ENCODE measurements at places on chromosomes 1 and 21. TPM values are rescaled to one million over a fixed set of nuclear protein-coding genes. Genes with fewer than 3 reads are reported as not detected.

TFF2 gene
- total RNA-seq: not detected

PRDM2 gene
- 26.3 TPM for total RNA-seq

DNA sequence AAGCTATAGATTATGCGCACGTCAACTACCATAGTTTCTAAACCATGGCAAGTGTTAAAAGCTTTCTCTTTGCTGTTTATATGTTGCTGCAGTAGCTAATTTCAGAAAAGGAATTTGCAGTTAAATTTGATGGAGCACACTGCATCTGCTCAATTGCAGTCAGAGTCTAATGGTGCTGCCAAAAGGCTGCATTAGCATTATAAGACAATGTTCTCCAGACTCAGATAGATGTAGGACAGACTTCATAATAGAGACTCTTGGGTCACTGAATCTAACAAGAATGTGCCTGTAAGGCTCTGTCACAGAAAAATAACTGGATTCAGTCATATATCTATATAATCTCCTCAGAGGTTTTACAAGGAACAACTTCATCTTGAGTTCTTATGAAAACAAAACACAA is 198.3 kb downstream of the OLFM3 start:
- DNase-seq: no peak

DNA sequence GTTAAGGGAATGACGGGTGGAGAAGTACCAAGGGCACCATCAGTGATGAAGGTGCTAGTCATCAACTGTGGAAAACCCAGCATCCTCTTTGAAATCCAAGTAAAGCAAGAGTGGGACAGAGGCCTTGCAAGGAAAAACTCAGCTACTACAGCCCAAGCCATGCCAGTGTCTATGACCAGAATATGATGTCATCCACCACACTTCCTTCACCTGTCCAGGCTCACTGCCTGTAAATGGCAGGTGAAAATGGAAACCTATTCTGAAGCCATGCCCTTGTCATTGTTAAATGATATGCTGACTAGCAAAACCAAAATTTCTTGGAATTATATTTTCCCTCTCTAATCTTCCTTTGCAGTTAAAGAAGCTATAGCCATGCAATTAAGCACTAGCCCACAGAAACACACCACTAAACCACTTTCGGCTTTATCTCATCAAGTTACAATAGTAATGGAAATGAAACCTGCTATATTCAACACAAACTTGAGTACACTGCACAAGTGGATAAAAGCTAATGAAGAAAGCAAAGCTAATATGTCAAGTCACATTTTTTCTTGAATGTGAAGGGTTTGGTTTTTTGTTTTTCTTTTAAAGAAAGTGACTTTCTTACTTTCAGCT is 96.3 kb upstream of the RALGPS2 start:
- no peak for DNase-seq

DNA sequence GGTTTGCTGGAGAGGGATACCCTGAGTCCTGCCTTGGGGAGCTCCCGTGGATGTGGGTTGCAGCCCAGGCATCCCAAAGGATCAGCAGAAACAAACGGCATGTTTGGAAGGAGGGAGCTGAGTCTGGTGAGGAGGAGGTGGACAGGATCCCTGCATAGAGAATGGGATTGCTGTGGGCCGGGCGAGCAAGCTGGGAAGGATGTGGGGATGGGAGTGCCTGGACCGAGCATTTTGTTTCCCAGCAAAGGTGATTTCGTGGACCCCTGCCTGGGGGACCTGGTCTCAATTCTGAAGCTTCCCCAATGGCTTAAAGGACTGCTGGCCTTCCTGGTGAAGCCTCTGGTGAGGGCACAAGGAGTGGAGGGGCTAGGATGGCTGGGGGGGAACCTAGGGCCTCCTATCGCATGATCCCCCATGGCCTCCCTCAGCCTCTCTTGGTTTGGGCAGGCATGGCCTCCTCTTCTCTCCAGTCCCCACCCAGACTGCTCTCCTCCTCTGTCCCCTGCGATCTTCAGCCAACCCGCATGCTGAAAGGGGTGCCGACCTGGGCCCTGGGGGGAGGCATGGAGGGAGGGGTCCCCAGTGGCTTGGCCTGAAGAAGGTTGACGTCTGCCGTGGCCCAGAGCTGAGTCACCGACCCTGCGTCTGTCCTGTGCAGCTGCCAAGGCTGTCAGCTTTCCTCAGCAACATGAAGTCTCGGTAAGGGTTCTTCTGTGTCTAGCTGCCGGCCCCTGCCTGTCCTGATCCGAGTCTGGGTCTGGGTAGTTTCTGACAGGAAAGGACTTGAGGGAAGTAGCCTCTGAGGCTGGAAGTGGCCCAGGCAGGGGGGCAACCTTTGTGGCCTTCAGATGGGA is 16.3 kb downstream of the FAAH start:
- no peak for DNase-seq

DNA sequence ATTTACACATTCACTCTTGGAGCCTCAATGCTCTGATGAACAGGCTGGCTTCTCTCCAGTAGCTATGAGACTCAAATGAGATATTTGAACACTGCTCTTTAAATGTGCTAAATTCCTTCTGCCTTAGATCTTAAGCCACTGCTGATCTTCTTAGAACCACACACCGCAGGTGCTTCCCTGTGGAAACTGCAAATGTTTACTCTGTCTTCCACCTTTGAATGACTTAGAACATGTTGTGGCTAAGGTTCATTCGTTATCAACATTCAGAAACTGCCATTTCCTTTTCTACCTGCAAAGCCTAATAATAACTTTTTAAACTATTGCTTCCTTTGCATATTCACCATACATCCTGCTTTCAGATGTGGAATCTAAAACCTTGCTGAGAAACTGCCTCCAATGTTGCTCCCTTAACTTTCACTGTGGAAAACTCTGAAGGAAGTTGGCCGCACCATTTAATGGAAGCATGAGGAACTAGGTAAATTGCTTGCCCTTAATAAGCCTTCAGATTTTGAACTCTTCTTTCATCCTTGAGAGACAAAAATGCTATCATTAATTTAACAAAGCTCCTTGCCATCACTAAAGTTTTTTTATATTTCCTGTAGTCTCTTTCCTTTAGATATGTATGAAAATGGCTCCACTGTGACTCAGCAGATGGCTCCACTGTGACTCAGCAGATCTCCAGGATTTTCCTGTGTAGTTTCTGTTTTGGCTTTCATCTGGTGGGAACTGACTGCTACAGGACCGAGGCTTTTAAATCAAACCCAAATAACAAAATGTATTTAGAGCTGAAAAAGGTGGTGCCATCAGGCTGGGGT is 143.8 kb downstream of the TNFSF18 start:
- no peak for DNase-seq

DNA sequence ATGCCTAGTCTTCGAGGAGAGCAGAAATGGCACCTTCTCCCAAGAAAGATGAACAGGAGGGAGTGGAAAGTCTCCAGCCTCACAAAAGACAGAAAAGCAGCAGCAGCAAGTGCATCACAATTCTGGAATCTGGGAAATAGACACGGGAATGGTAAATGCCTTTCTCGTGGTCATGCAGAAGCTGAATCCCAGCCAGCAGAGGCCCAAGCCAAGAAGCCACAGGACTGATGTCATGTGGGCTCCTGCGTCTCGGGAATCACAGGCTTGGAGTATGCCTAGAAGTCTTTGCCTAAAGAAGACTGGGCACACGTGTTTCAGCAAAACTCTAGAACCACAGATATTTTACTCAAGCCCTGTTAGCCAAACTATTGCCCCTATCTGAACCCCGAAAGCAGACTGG is 260.3 kb upstream of the PLD5 start:
- no peak for DNase-seq

METTL25B gene
- 21.1 TPM for total RNA-seq

DNA sequence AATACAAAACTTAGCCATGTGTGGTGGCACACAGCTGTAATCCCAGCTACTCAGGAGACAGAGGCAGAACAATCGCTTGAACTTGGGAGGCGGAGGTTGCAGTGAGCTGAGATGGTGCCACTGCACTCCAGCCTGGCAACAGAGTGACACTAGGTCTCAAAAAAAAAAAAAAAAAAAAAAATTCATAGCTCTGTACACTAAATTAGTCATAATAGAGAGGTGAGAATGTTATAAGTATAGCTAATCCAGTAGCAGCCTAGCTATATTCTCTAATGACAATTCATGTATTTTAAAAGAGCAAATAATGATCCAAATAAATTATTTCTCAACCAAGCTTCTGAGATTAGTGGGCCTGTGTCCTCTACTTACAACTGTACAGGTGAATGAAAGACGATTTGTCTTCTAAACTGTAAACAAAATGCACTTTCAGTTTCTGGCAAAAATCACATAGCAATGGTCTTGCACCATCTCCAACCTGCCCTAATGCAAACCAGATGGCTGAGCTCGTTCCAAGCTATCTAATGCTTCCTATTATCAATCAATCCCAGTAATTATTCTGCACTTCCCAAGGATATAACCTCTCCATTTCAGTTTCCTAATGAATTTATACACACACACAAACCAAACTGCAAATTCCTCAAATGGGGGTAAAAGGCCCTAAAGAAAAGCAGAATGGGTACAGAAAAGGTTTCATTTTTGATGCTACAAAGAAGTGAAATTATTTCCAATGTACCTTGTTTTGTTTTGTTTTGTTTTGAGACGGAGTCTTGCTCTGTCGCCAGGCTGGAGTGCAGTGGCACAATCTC is 56.5 kb downstream of the GATAD2B start:
- DNase-seq: no peak

DNA sequence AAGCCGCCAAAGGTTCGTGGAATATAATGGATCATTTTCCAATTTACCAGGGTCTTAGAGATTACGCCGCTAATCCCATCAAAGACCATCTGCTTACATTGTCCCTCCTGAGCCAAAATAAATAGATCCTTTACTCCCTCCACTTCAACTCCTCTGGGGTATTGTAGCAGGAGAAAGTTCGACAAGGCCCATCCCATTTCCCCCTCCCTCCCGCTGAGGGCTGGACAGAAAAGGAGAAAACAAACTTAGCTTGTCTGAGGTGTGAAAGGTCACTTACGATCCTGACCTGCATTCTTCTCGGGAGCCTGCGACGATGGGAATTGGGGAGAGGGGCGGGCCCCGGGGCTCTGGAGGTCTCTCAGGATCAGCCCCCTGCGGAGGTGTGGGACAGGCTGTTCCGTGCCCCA is 60.8 kb downstream of the MEF2D start:
- no peak for DNase-seq

- DNase-seq: peak; percentile 50
Observed at GRCh38 chr21:16534408-16535101, 804.8 kb downstream of the USP25 start.

DNA sequence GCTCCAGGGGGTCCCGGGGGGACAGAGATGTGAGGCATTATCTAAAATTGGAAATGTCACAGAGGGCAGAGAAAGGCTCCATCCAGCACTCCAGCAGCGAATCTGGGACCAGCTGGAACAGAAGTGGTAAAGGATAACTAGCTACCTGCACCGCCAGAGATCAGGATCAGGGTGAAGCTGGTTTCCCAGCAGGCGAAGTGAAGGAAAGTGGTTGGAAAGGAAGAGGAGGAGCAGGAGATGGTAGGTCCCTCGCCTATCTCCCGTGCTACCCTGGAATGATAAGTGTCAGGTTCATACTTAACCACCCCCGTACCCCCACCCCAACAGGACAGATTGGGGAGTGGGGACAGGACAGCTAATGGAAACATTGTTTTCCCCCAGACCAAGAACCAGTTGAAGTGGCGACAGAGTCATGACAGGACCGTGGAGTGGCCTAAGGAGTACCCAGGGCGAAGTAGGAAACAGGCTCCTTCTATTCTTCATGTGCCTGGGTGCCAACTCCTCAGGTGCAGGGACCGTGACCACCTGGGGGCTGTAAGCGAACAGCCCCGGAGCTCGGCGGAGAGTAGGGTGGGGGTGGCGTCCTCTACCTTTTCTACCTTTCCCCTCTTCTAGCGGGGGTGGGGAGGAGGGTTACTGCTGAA is 717 bp downstream of the B4GALT3 start:
- DNase-seq: no peak

DNA sequence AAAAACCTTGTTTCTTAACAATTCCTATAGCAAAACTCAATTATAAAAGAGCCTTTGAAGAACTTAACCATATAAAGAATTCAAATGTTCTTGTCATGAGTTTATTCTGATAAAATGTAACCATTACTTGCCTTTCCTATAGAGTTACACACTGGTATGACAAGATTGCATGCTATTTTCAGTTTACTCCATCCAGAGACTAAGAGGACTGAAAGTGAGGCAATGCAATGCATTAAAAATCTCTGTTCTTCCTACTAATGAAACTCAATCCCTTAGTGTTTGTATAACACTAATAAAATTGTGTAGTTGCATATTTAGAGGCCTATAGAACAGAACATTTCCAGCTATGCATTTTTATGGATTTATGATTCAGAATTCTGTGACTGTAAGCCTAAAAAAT is 88.1 kb downstream of the COP1 start:
- no peak for DNase-seq

DNA sequence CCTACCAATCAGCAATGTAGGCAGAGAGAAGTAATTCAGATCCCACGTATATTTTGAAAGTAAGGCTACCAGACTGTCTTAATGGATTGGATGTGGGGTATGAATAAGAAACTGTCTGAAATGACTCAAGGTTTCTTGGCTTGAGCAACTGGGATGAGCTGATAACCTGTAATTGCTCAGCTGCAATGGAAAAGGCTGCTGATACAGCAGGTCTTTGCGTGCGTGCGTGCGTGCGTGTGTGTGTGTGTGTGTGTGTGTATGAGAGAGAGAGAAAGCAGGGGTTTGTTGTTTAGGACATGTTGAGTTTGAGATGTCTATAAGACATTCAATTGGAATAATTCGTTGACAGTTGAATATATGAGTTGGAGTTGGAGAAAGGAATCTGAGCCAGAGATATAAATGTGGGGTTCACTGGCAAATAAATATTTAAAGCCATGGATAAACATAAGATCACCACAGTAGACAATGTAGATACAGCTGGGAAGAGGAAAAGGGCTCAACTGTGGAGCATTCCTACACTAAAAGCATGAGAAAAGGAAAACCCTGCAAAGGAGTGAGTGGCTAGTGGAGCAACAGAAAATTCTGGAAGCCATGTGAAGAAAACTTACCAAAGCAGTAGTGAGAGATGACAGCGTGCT is 72.9 kb downstream of the UCHL5 start:
- DNase-seq: no peak

ALG14 gene
- 2.8 TPM for total RNA-seq

PRDM16 gene
- 0.82 TPM for total RNA-seq

MEX3A gene
- total RNA-seq: 0.63 TPM

- DNase-seq: no peak
Observed at GRCh38 chr21:41156142-41156541, 11.8 kb upstream of the BACE2 start.

DNA sequence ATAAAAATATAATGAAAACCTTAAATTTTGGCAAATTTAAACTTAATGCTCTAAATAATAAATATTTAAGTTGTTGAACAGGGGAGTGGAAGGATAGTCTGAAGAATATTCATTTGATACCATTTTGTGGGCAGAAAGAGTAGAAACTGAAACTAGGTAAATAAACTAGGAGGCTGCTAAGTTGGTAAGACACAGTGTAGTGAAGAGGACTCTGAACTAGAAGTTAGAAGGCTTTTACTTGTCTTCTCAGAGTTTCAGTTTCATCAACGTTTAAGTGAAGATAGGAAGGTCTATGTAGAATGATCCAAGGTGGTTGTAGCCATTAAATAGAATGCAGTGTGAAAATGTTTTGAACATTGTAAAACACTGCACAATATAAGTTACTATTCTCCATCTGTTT is 516.9 kb downstream of the AMY1C start:
- no peak for DNase-seq
